ENCODE measurements at places on chromosomes 2 and 18.

GRCh38 chr2:240052524-240052923 lies 797 bp downstream of the OR6B3 start:
- DNase-seq: no peak

DNA sequence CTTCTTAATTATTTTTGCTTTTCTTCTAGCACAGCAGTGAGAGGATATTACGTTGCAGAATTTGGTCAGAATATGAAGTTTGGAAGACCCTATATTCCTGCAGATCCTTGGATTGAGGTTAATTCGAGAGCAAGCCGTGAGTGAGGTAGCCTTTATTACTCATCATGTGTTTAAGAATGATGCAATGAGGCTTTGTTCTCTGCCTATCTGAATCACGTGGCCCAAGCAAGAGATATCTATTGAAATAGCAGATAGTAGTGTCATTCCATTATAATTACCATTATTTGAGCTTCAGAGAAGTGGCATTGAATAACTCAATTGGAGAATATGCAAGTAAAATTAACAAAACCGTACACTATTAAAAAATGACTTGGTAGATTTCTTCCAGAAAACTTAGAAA lies 641.1 kb downstream of the TMEM182 start:
- no peak for DNase-seq

- no peak for DNase-seq
These were observed 95.5 kb upstream of the ATG16L1 start for GRCh38 chr2:233156001-233156400.

GRCh38 chr2:60213865-60214625 lies 339.4 kb downstream of the BCL11A start:
- DNase-seq: no peak

- DNase-seq: no peak
These were observed 5.1 kb upstream of the BCL11A start for GRCh38 chr2:60558536-60558935.

DNA sequence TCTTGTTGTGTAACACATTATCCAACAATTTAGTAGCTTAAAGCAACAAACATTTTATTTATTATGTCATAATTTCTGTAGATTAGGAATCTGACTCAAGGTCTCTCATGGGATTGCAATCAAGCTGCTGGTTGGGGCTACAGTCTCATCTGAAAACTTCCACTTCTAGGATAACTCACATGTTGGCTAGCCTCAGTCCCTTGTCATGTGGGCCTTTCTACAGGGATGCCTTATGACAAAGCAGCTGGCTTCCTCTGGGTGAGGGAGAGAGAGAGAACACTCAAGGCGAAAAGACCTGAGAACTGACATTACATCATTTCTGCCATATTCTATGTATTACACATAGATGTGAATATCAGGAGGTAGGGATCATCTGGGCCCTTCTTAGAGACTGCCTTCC lies 317.9 kb upstream of the VRK2 start:
- no peak for DNase-seq

- DNase-seq: no peak
These were observed 24.9 kb upstream of the RAB10 start for GRCh38 chr2:26008851-26009566.

- no peak for DNase-seq
These were observed 776.8 kb upstream of the SOX11 start for GRCh38 chr2:4915357-4915756.

DNA sequence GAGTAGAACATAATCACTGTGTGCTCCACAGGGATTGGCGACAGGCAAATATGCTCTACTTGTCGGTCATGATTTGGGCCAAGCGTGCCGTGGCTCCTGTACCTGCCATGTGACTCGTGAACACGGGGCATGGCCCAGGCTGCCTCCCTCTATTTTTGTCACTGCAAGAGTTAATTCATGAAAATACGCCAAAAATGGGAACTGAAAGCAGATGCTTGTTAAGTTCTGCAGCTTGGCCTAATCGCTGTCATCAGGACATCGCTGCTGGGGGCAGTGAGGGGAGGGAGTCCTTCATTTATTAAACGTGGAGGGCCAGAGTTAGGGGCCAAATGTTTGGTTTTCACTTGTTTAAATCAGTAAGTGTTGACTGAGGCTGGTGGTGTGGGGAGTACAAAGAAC lies 177.8 kb downstream of the BCL2 start:
- no peak for DNase-seq

DNA sequence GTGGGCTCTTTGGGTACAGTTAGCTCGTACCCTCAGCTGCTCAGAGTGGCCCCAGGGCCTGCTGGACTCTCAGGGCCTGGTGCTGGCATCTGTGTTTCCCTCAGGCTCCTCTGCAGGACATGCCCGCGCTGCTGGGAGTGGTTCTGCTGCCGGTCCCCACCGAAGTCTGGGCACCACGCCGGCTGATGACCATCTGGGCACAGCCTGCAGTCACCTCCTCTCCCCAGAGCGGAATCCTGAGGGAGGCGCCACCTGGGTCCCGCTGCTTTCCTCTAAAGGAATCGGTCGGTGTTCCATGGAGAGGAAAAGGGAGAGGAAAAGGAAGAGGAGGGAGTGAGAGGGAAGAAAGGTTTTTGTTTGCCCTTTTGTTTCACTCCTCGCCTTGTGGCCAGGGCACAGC lies 43.6 kb downstream of the MC2R start:
- DNase-seq: no peak

DNA sequence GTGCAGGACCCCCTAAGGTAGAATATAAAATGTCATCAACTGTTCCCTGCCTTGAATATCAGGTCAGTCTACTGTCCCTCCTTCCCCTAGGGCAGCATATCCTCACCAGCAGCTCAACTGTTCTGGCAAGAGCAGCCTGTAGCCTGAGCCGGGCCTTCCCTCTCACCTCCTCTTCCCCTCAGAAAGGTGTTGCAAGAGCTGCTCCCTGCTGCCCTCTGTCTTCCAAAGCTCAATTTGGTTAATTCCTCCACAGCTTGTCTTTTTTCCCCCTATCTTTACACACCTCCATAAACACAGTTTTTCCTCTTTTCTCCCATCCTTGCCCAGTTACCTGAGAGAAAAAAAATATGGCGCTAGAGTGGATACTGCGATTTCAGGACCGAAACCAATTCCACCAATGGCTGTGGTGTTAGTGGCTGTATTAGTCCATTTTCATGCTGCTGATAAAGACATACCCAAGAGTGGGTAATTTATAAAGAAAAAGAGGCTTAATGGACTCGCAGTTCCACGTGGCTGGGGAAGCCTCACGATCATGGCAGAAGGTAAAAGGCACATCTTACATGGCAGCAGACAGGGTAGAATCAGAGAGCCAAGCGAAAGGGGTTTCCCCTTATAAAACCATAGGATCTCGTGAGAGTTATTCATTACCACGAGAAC lies 184.7 kb downstream of the MREG start:
- no peak for DNase-seq

GRCh38 chr2:60445684-60446179 lies 107.7 kb downstream of the BCL11A start:
- no peak for DNase-seq

- no peak for DNase-seq
These were observed 67.0 kb downstream of the LBH start for GRCh38 chr2:30298302-30298701.

DNA sequence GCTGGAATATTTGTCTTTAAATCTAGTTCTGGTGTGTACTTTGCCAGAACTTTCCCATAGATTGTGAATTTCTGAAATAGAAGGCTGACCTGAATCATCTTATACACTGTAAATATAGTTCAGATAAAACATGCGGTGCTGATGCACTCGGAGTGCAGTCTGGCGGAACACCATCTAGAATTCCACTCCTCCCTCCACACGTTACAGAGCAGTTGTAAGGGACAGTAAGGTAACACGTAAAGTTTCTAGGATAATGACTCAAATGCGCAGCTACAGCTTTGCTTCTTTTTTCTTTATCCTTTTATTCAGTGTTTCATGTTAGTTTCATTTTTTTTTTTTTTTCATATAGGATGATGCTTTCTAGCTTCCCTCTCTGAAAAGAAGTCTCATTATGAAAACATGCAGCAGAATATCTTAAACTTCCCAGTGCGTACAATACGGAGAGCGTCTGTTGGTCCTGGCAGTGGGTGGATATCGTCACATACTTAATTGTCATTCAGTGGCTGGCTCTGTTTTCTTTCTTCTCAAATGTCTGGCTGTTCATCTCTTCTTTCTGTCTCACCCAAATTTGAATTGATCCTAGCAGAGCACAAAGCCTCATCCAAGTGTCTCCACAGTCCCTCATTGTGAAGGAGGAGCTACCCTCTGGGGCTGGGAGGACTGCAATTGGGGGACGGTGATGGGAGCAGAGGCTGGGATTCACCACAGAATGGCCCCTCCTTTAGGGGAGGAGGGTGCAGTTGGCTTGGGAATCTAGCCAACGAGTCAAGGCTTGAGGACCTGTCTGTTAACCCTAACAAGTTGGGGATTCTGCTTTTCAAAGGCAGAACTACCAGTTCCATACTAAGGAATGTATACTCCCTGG lies 138.8 kb downstream of the MYT1L start:
- no peak for DNase-seq

- DNase-seq: no peak
These were observed 167.1 kb downstream of the PDE1A start for GRCh38 chr2:182259629-182260150.

- no peak for DNase-seq
These were observed 63.1 kb upstream of the SPATS2L start for GRCh38 chr2:200243441-200243840.

DNA sequence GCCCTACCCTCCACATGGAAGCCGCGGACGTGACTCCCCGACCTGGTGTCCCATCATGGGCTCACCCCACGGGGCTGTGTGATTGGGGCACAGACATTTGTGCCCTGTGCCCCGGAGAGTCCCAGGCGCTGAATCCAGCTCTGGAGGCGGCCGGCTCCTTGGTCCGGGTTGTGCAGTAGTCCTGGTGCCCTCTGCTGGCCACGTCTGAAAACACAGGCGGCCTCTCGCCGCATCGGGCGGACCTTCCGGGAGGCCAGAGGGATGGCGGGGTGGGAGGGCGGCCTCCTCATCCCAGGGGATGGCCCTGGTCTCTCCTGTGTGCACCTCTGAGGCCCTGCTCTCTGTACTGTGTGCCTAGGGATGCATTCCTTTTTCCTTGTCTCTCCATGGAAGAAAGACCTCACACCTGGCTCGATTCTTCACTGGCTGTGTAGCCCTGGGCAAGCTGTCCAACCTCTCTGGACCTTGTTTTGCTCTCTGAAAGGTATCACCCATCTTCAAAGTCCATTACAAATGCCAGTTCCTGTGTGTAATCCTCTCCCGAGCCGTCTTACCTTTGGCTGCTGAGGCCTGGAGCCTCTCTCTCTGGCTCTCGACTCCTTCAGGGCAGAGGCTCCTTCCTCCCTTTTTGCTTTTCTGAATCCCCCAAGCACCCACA lies 27.6 kb downstream of the CELF4 start:
- peak; percentile 9 for DNase-seq

GRCh38 chr2:200479692-200480265 lies 30.1 kb downstream of the KCTD18 start:
- no peak for DNase-seq

DNA sequence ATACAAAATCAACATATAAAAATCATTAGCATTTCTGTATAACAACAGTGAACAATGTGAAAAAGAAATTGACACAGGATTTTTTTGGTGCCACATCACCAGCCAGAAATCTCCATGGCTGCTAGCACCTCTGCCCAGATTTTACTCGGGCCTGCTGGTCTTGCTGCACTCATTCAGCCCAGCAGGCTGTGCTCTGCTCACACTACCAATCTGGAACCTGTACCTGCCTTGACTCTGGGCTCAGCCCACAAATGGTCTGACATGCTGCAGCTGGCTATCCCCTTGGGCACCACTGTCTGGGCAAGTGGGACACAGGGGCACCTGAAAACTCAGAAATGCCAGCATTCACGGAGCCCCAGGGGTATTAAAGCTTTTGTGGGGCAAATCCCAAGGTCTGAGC lies 392.5 kb upstream of the NRXN1 start:
- DNase-seq: no peak

DNA sequence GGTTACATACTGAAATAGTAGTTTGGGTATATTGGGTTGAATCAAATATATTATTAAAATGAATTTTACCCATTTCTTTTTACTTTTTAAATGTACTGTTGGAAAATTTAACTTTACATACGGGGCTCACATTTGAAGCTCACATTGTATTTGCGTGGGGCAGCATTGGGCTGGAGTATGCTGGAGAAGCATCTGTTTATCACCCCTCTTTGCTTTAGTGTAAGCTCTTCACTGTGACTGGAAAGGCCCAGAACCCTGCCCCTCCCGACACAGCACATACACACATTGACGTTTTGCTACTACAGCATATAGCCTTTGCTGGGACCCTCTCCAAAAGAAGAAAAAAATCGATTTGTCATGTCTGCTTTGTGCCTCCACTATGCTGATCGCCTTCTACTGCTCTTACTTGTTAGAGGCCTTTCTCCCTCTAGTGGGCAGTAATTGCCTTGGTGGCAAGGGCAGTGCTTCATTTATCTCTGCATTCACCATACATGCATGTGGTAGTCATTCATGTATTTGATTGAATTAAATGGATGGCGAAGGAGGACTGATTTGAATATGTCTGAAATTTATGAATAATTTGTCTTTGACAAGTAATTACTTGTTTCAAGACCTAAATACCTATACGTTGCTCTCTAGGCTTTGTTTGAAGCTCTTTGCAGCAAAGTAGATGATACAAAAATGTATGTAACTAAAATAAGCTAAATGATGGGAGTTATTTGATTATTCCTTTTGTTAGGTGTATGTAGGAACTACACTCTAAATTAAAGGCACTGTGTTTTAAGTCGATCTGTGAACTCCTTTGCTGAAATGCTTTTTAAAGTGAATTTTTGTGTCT lies 37.4 kb downstream of the VAPA start:
- DNase-seq: no peak

DNA sequence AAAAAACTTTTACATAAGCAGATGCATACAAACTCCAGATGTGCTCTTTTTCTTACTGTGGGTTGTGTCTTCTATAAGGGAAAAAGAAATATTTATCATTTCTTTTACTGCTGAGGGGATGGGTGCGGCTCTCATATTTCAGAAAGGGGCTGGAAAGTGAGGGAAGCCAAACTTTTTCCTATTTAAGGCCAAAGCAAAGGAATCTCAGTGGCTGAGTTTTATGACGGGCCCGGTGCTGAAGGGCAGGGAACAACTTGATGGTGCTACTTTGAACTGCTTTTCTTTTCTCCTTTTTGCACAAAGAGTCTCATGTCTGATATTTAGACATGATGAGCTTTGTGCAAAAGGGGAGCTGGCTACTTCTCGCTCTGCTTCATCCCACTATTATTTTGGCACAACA lies at the start of gene COL3A1:
Gene COL3A1, plus strand, starts transcription at position 210 of the 400 bp plus-strand sequence. Its CDS starts 117 bp downstream, at position 327.
- no peak for DNase-seq

- no peak for DNase-seq
These were observed 102.9 kb downstream of the DHRS9 start for GRCh38 chr2:169172151-169172735.

DNA sequence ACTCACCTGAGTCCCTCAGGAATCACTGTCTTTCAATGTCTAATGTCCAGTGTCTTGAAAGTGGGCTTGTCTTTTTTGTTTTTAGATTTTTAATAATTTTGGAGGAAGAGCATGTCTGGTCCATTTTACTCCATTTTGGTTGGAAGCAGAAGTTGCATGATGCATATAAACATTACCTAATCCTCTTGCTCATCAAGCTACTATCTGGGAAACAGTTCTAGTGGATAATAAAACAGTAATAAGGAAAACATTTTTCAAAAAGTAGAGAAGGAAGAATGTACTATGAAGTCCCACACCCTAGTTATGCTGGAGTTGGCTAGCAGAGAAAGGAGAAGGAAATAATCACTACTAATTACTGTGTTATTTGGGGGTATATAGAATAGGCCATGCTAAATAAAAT lies 263.7 kb downstream of the ETAA1 start:
- no peak for DNase-seq

Measured in stimulated activated CD4-positive, alpha-beta T cell treated with anti-CD3 and anti-CD28 coated beads, Interleukin-15, amount 100 ng/mL, for 1 hour (primary cell).